ENCODE measurements at places on chromosomes 7 and 10.

DNA sequence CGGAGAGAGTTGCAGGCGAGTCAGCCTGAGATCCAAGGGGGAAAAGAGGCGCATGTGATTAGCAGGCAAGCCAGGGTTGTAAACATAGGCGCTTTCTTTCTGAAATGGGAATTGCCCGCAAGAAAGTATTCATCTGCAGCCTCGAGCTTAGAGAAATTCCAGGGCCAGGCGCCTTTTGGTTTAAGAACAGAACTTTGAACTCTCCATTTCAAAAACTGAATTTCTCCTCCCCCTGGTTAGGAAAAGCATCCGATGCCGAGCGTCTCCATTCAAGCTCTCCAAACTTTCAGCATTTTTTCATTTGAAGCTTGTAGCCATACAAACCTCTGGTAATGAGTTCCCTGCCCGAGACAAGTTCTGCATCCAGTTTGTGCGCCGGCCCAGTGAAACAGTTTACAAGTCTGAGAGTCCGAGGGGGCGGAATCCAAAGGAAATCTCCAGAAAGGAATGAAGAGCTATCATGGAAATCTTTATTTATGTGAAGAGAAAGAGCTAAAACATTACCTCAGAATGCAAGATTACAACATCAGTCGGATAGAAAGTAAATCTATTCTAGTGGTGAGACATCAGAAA, 69.9 kb downstream of the FAM204A start:
- no peak for DNase-seq

GRCh38 chr7:151011097-151011409, 13.2 kb downstream of the ATG9B start:
- no peak for DNase-seq

DNA sequence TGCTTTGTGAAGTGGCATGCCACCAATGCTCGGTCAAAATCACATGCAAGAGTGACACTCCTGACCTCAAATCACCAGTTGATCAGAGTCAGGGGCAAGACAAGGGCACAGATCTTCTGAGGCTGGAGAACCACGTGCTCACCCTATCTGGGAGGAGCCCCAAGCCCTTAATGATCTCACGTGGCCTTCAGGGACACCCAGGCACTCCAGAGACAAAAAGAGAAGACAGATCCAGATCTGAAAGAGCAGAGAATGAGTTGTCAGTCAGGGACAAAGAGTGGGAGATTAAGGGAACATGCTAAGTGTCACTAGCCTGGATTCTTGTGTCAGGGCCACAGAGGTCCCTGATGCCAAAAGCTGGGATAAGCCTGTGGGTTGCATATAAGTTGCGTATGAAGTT, 134.3 kb downstream of the PLXNA4 start:
- no peak for DNase-seq

DNA sequence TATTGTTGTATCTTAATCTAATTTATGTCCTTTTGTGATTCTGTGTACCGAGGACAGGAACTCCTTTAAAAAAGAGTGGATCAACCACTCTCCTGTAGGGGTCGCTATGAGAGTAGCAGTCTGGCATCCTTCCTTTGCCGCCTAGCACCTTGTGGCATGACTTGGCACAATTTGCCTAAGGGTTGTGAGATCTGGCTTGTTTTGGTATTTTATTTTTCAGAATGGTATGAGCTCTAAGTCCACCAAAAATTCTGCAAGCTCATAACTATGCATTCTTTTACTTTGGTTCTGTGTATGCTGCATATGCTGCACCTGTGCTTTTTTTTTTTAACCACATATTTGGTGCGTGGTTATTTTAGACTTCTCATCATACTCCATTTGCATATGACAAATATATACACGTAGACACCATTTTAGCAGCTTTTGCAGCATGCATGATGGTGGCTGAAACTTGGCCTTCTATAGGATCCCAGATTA, 112.8 kb downstream of the CDK14 start:
- DNase-seq = no peak

GRCh38 chr10:19468413-19468812, 347.8 kb upstream of the PLXDC2 start:
- DNase-seq = no peak

- no peak for DNase-seq
Measured at GRCh38 chr7:6460303-6460702, 12.5 kb upstream of the DAGLB start.

DNA sequence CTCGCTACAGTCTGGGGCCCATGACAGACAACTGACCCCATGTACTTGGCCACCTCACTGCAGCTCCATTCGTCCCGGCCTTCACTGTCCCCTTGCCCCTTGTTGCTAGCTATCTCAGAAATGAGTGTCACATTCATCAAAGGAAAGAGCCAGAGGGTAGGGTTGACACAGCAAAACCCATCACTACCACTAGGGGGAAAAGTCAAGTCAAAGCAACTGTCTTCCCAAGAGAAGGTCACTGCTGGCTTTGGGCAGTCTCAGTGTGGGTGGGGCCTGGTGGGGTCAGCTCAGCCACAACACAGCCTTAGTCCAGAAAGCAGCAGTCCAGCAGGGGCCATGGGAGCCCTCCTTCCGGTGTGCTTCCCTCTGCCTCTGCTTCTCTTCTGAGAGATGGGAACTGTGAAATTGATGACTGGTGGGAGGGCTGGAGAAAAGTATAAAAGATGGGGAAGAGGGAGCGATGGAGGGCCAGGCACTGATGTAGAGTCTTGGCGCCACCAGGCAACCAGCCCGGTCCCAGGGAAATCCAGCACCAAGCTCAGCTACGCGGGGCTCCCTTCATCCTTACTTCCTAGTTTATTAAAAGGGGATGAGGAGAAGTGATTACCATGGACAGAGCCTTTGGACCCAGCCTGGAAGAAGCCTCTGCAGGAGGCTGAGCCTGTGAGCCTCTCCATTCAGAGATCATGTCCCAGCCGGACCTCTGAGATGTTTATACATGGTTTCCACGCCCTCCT, 58.0 kb downstream of the PLXNA4 start:
- DNase-seq = no peak

DNA sequence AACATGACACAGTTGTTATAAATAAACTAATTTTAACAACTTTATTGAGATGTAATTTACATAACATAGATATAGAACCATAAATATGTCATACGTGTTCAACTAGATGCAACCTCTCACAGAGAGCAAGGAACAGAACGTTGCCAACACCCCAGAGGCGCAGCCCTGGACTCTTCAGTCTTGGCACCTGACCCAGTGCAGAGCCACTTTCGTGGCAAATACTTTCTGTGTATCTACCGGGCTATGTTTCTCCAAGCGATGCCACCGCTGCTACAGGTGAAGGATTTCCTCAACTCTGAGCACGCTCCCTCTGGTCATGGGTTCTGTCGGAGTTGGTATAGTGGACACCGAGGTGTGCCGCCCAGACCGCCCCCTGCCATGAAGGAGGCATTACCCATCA, 57.4 kb downstream of the TEX36 start:
- DNase-seq = no peak

DNA sequence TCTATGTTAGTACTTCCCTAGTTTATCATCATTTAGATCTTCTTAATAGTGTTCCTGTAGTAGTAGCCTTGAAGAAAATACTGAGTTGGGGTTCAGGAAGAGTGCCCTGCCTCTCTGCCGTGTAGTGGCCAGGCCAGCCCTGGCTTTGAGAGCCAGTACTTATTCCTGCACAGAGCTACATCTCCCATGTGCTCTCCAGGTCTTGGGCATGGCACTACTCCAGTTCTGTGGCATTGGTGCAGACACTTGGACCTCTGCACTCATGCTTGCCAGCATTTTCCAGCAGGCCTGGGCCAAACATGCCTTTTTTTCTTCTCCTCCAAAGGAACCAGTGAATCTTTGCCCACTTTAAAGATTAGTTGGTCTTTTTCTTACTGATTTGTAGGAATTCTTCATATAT, 5.3 kb downstream of the GNG11 start:
- no peak for DNase-seq

GRCh38 chr7:2959103-2959680, 84.5 kb downstream of the CARD11 start:
- DNase-seq = no peak

DNA sequence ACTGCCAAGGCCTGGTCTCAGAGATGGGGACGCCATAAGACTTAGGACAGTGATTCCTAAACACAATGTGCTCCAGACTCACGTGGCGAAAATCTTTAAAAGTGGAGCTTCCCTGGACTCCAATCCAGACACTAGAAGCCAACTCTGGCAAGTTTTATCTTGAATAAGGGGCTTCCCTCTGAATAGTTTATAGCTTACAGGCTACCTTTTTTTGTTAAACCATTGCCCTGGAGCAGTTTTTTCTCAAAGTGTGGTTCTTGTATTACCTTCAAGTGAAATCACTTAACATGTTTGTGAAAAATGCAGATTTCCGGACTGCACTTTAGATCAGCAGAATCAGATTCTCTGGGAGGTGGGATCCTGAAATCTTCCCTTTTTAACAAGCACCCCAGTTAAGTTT, 171.7 kb upstream of the PHF14 start:
- DNase-seq = no peak

DNA sequence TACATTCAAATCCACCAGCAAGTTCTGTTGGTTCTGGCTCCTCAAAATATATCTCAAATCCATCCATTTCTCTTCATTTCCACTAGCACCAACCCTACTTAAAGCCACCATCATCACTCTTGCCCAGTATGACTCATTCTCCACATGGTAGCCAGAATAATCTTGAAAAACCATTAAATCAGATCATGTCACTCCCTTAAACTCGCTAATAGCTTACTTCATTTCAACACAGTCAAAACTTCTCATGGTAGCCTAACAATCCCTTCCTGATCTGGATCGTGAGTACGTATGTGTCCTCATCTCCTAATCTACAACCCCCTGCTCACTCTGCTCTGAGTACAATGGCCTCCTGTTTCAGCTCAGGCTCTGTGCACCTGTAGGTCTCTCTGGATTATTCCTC, 8.7 kb downstream of the EPC1 start:
- DNase-seq = no peak

GRCh38 chr10:76631884-76632766, 1005.5 kb downstream of the KCNMA1 start:
- no peak for DNase-seq

DNA sequence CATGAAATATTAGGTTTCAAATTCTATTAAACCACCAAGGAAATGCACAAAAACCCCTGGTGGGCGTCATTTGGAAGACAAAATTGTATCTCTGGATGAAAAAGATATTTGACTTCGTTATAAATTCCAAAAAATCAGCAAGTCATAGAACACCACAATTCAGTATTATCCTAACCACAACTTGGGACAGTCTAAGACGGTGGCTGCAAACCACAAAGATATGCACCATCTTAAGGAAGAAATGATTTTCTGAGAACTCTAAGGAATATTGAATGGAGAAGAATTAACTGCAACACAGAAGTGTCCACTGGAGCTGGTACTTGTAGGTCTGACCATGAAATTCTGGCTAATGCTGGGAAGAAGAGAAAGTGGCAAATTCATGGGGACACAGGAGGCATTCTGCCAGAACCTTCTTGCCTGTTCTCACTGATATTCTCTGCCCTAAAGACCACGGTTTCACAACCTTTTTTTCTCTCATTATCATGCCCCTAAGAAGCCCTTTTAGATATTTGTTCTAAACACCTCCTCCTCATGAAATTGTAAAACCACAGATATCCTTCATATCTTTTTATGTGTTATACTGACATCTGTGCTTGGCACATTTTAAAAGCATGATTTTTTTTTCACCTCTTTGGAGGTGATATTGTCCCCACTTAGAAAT, 92.9 kb downstream of the SFMBT2 start:
- no peak for DNase-seq

GRCh38 chr10:17003151-17003550, 126.5 kb downstream of the CUBN start:
- DNase-seq = no peak
